Brain microvascular endothelial cell (primary cell): ENCODE measurements at places on chromosomes 5 and 9.

DNA sequence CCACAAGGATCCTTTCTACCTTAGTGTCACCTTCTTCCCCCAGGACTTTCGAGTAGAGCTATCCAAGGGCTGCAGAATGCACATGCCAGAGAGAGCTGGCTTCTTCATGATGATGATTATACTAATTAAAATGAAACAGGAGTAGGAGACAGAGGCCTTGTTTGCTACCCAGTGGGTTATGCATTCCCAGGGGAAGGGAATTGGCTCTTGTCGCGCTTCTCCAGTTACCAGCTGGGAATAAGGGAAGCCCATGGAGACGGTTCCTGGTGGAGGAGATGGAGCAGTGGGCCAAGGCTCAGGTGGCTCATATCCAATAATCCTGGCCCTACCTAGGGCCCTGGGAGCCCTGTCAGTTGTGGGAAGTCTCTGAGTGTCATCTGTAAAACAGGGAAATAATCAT is 65.1 kb downstream of the WWC1 start:
- no peak for DNase-seq

DNA sequence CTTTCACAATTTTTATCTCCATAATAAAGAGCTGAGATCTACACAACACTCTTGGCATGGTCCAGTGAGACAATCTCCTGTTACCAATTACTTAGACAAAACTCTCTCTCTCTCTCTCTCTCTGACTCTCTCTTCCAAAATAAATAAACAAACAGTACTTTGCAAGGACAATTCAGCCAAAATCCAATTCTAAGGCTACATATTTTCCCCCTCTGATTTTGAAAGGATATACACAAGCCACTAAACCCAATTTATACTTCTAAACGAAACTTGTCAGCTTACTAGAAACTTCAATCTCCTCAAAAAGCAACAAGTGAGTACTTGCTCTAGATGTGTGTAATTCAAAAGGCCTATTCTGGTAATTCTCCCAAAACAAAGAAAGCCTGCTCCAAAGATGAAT is 26.3 kb upstream of the TNPO1 start:
- DNase-seq: no peak

DNA sequence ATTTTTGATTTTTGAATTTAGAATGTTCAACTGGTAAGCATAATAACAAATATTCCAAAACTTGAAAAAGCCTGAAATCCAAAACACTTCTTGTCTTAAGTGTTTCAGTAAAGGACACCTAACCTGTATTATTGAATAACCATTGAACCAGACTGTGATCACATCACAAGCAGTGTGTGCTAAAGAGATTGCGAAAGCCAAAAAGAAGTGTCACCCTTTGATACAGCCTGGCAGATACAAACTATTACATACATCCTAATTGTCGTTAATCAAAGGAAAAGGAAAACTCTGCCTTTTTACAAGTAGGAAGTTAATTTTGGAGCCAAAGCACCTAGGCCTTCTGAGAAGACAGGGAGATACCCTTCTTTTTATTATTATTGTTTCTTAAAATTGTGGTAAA is 8.4 kb upstream of the FAM120AOS start:
- DNase-seq: no peak

GRCh38 chr9:76911971-76912370 is 6.1 kb upstream of the PRUNE2 start:
- DNase-seq: no peak

GRCh38 chr9:131627648-131628458 is 82.5 kb downstream of the PRRT1B start:
- peak; percentile 58 for DNase-seq

- DNase-seq: no peak
Measured at GRCh38 chr9:16816011-16816410, 54.5 kb downstream of the BNC2 start.

DNA sequence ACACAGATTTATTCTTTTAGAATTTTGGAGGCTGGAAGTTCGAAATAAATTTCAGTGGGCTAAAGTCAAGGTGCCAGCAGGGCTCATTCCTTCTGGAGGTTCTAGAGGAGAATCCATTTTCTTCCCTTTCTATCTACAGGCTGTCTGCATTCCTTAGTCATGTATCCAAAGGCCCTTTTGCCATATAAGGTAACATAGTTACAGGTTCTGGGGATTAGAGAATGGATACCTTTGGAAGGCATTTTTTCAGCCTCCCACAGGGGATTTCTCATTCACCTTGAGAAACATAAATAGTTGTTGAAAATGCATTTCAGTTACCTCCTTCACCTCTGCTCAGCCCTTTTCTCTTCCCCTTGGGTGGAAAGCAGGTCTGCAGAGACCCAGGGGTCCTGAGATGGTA is 280.0 kb upstream of the MAP3K1 start:
- DNase-seq: no peak

GRCh38 chr5:143968071-143968878 is 156.3 kb downstream of the HMHB1 start:
- peak; percentile 39 for DNase-seq

DNA sequence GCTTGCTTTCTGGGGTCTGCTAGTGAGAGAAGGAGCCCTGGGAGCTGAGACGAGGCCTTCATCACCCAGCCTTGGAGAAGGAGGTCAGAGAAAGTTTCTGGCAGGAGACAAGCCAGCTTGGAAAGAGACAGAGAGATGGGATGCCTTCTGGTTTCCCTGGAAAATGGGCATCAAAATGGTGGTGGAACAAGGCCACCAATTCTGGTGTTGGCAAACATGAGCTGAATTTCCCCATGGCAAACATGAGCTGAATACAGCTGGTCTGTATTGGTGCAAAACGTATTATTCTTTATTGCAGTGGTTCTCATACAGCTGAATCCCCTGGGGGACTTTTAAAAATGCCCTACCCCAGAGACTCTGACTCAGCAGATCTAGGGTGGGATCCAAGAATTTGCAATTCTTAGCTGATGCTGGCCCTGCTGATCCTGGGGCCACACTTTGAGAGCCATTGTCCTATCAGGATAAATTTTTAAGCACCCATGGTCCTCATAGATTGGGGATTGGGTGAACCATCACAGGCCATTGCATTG is 39.1 kb upstream of the S1PR3 start:
- no peak for DNase-seq

- no peak for DNase-seq
Measured at GRCh38 chr9:875119-875962, 33.8 kb downstream of the DMRT1 start.

- peak; percentile 34 for DNase-seq
Measured at GRCh38 chr9:121607434-121608167, 43.8 kb upstream of the DAB2IP start.

GRCh38 chr9:92543972-92544371 is 8.2 kb upstream of the ECM2 start:
- no peak for DNase-seq

- no peak for DNase-seq
Measured at GRCh38 chr9:87888501-87888900, 5.8 kb downstream of the SPATA31E1 start.

DNA sequence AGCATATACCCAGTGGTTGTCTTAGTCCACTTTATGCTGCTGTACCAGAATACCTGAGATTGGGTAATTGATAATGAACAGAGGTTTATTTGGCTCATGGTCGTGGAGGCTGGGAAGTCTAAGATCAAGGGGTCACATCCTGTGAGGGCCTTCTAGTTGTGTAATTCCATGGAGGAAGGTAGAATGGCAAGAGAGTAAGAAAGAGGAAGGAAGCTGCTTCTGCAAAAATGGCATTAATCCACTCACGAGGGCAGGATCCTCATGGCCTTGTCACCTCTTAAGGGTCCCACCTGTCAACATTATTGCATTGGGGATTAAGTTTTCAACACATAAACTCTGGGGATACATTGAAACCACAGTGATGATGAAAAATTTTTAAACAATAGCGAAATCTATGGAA is 17.0 kb downstream of the BTNL8 start:
- no peak for DNase-seq

GRCh38 chr5:32283539-32284377 is 29.0 kb downstream of the MTMR12 start:
- peak; percentile 40 for DNase-seq

DNA sequence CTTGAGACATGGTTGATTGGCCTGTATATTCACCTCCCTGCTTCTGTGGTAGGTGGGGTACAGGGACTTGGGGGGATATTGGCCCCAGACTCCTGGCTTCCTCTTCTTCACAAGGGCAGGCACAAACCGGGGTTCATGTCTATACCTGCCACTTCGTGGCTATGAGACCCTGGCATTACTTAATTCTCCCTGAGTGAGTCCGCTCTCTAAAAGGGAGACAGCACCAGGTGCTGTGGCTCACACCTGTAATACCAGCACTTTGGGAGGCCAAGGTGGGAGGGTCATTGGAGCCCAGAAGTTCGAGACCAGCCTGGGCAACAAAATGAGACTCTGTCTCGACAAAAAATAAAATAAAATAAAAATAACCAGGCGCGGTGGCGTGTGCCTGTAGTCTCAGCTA is 178.5 kb downstream of the GABBR2 start:
- no peak for DNase-seq

- no peak for DNase-seq
Measured at GRCh38 chr9:76603448-76603895, 144.5 kb downstream of the GCNT1 start.

GRCh38 chr5:11684607-11685006 is 219.6 kb downstream of the CTNND2 start:
- no peak for DNase-seq

DNA sequence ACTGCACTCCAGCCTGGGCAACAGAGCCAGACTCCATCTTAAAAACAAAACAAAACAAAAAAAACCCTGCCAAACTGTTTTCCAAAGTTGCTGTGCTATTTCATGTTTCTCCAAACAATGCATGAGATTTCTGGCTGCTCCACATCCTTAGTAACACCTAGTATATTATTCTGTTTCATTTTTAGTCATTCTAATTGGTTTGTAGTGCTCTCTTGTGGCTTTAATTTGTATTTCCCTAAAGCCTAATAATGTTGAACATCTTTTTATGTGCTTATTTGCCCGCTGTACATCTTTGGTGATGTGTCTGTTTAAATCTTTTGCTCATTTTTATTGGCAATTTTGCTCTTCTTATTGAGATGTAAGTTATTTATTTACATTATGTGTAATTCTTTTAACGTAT is 18.4 kb upstream of the TTC1 start:
- DNase-seq: no peak

GRCh38 chr5:14659821-14660607 is 4.5 kb upstream of the OTULIN start:
- DNase-seq: no peak

GRCh38 chr5:124451721-124452383 is 294.6 kb downstream of the ZNF608 start:
- DNase-seq: no peak

GRCh38 chr5:50965654-50966375 is 299.4 kb downstream of the PARP8 start:
- DNase-seq: no peak

DNA sequence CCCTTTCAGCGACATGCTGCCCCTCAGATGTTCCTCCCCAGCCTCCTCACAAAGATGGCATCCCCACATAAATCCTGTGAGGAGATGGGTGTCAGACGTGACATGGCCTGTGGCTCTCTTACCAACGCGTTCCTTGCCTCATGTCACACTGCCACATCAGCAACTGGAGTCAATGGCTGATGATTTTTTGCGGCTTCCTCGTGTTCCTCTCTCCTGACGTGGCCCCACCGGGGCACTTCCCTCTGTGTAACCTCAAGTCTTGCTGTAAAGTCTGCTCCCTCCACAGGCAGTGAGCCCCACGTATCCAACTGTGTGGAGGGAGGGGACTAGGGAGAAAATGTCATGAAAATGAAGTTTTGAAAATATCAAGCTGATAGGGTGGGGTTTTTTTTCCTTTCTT is 53.2 kb upstream of the SHISAL2B start:
- no peak for DNase-seq

DNA sequence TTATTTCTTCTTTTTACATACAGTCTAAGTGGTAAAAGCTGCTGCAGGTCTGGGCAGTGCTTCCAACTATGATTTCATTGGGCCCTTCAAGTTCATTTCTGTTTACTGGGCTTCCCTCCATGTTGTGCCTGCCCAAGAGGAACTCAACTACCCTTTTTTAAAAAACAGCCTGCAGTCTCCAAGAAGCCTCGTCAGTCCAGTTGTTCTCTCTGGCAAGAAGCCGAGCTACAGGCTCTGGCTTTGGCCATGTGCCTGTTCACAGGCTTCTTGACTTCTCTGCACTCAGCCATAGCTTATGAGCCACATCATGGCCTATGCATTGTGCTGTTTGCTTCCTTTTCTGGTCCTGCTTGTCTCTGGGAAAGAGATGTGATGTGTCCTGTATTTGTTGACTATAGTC is 119.7 kb upstream of the PJA2 start:
- DNase-seq: peak; percentile 25

DNA sequence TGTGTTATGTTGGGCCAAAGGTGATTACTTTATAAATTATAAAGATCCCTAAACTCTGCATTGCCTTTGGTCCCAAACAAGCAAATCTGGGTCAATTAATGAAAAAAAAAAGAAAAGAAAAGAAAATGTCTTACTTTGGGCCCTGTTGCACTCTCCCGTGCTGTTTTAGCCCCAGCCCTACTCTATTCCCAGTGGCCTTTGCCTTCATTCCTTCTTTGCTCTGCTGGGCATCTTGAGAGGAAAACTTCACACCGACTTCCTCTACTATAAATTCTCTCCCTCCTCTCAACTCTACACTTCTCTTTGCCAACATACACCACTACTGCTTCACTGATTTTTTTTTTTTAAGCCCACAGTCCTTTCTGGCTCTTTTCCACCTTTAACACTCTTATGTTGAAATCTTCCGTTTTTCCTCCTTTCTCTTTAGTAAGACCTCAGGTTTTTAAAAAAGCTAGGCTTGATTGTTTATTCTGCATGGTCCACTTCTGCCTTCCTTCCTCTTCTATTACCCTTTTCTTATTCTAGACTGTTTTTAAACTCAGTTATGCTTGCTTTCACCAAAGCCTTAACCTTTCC is 4.5 kb upstream of the MSMP start:
- DNase-seq: no peak

- DNase-seq: no peak
Measured at GRCh38 chr5:84605241-84605640, 220.6 kb upstream of the EDIL3 start.

DNA sequence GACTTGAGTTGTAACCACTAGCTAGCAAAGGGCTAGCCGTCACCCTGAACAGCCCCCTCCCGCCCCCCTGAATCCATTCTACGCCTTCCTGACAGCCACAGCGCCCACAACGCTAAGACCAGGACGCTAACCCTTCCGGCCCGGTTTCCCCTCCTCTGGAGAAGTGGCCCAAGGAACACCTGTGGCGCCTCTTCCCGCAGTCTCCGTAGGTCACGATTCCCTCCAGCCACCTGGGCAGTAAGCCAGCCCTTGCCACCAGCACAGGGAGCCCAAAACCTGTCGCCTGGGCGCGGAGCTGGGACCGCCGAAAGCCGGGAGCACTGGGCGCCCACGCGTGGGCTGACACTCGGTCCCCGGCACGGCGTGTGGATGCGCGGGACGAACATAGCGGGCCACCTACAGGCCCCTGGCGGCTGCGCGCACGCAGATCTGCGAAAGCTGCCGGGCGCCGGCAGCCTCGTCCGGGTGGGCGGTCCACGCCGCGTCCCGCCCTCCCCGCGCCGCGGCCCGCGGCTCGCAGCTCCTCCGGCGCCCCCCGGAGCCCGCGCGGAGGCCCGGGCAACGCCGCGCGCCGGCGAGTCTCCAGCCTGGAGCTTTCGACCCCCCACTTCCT is 596 bp downstream of the IRF1 start:
- no peak for DNase-seq
